Nucleus accumbens (tissue), 56 donors: ENCODE measurements at places on chromosomes 16 and 17.

DNA sequence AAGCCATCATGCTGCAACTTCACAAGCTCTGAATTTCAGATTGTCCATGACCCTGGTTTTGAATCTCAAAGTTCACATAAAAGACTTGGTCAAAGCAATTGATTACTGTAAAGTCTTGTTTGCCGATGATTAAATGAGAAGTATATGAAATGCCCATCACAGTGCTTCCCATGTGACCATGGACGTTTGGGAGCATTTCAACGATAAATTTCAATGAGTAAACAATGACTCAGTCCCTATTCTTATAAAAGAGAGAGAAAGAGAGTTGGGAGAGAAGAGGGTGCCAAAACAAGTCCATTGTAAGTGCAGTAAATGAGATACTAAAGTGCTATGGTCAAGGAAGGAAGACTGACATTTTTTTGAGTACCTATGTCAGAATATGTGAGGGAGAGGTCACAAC, 276.9 kb downstream of the SOX9 start:
- DNase-seq, result no peak

DNA sequence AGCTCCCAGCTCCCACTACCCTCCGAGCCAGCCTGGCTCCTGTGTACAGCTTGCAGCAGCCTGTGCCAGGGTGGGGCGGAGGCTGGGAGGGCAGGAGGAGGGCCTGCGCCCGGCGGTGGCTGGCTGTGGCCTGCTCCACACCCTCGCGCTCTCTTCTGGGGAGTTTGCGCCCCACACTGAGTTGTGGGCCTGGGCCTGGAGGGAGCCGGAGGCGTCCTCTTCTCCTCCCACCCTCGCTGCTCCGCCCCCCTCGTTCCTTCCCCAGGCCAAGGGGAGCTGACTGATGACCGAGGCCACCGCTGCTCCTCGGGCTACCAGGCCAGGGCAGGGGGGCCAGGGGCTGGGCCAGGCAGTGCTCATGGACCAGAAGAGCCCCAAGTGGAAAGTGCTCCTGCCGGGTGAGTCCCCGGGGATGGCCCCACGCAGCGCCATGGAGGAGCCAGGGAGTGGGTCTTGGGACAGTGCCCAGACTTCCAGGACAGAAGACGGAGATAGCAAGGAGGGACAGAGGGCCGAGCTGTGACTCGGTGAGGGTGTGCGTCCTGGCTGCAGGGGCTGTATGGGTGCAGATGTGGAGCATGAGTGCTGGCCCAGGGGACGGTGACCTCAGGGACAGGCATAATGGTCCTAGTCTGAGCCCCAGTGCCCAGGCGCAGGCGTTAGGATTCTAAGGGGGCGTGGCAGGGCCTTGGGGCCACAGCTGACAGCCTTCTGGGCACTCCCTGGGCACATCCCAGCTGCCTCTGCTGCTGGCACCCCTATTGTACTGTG, 242.1 kb upstream of the GSE1 start:
- no peak for DNase-seq

GRCh38 chr16:68425498-68426346, 22.6 kb downstream of the SMPD3 start:
- no peak for DNase-seq

DNA sequence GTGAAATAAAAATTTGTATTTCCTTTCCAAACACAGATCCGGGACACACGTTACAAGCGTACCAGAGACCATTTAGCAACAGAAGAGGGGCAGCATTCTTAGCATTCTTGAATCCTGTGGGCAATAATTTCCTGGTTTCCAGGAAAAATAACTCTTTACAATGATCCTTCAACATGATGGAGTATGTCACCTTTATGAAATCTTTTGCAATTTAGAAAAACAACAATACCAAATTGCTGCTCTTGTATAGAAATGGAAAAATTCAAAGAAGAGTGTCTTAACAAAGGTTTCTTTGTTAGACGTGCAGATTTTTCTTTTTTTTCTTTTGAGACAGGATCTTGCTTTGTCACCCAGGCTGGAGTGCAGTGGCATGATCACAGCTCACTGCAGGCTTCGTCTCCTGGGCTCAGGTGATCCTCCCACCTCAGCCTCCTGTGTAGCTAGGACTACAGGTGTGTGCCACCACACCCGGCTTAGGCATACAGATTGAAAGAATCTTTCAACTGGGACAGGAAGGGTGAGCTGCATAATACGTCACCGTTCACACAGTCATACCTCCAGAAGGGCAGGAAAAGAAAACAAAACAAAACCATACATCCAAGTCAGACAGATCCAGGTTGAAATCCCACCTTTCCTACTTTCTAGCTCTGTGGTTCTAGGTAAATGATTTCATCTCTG, 10.8 kb upstream of the GCSH start:
- no peak for DNase-seq

- DNase-seq, result no peak
Measured at GRCh38 chr16:30889721-30890120, 4.2 kb downstream of the BCL7C start.

GRCh38 chr17:7213895-7214299, 5.7 kb downstream of the DLG4 start:
- DNase-seq, result peak; percentile 81
